ENCODE measurements at places on chromosomes 1 and 21. TPM values are rescaled to one million over a fixed set of nuclear protein-coding genes. Genes with fewer than 3 reads are reported as not detected.

GRCh38 chr1:176744142-176744541 lies 281.2 kb downstream of the PAPPA2 start:
- H3K36me3 ChIP-seq, result no peaks in the 10 kb centered on the region
- H3K27me3 ChIP-seq, result no peaks in the 10 kb centered on the region
- H3K27ac ChIP-seq, result no peak overlapping the region
- H3K4me3 ChIP-seq, result no peak overlapping the region
- H3K4me1 ChIP-seq, result no peaks in the 10 kb centered on the region
- DNase-seq, result no peak

DNA sequence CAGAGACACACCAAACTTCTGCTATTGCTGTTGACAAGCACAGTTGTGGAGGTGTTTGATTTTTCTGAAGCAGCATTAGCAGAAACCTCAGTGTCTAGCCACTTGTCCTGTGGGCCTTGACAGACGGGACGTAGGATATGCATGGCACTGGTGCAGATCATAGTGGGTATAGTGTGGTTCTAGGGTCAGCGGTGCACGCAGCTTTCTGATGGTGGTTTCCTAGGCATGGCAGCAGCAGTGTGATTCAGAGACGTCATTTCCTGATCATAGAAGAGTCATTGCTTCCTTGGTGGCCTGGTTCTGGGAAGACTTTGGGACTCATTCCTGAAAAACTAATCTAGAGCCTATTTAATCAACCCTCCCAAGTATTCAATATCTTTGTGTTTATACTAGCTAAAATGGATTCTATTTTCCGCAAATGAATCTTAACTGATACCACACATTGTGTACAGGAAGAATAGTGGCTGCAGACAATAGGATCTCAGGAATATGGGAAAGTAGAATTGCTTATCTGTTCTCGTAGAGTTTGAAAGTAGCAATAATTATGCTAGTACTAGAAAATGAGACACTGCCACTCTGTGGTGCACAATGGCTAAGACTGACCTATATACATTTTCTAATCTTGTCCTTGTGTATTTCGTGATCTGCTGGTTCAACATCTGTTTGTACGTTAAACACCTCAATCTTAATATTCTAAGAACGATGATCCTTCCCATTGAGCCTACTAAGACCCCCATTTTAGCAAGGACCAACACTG lies 2.8 kb upstream of the USP1 start:
- H3K27ac ChIP-seq, result no peak overlapping the region
- no peaks in the 10 kb centered on the region for H3K27me3 ChIP-seq
- DNase-seq, result peak; percentile 50
- H3K36me3 ChIP-seq, result no peaks in the 10 kb centered on the region
- H3K4me3 ChIP-seq, result no peak overlapping the region
- peaks cover 4% of the 10 kb centered on the region for H3K4me1 ChIP-seq

BMP8A gene
- total RNA-seq, result 0.55 TPM

DNA sequence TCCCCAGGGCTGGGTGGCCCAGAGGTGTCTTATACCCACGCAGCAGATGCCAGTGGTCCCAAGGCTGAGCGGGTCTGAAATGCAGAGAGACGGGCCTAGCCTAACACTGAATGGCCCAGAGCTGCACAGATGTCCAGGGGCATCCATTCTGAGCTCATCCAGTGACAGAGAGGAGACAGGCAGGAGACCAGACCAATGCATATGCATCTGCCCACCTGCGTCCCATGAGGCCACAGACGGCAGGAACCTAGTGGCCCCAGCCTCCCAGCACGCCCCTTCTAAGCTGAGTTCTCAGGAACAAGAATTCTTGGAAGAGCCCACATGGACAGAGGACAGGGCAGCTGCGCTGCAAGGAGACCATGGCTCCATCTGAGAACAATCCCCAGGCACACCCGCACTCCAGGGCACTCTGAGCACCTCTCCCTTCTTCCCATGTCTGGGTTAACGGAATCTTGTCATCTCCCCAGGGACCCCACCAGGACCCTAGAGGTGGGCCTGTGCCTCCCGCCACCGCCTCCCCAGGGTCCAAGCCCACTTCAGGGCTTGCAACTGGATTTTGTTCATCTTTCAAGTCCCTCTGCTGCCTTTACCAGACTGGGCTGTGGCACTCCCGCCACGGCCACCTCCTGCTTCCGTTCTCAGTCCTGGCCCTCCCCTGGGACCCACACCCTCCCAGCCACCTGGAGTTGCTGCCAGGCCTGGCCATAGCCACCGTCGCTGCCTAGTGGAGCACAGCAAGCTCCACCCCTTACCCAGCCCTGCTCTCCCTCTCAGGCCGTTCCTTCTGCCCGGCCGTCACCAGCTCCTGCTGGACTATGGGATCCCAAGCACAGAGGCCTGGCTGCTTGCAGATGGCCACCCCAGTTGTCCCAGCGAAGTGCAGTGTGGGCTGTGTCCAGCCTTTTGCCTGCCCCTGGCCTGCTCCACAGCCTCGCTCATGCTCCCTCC lies 3.3 kb downstream of the WNT3A start:
- no peak overlapping the region for H3K27ac ChIP-seq
- no peaks in the 10 kb centered on the region for H3K36me3 ChIP-seq
- H3K4me3 ChIP-seq, result no peak overlapping the region
- peaks cover 33% of the 10 kb centered on the region for H3K27me3 ChIP-seq
- DNase-seq, result no peak
- no peaks in the 10 kb centered on the region for H3K4me1 ChIP-seq

DNA sequence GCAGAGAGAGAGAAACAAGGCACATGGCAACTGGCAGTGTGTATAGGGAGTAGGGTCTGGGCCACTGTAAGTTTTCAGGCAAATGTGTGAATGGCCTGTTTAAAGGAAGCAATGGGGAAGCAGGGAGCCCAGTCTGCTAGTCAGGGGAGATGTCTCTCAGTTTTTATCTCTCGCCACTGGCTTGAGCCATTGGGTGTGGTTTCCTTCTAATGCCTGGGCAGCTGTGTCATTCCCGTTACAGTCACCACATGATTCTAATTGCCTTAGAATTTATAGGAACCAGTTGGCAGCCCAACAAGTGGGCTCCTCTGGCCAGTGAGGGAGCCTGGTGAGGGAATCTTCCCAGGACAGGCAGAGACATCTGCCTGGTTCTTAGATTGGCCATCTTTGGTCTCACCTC lies 182.4 kb downstream of the DISC1 start:
- H3K4me3 ChIP-seq, result no peak overlapping the region
- no peaks in the 10 kb centered on the region for H3K27me3 ChIP-seq
- H3K27ac ChIP-seq, result no peak overlapping the region
- DNase-seq, result no peak
- H3K36me3 ChIP-seq, result peaks cover 2% of the 10 kb centered on the region

GRCh38 chr1:160905617-160905989 lies 20.6 kb upstream of the ITLN1 start:
- no peaks in the 10 kb centered on the region for H3K36me3 ChIP-seq
- peaks cover 2% of the 10 kb centered on the region for H3K4me1 ChIP-seq
- no peak overlapping the region for H3K27ac ChIP-seq
- no peak for DNase-seq

All from lung (tissue), 17 donors.